Neural crest cell (in vitro differentiated cells): ENCODE measurements at places on chromosomes 3 and 15. TPM values are rescaled to one million over a fixed set of nuclear protein-coding genes. Genes with fewer than 3 reads are reported as not detected.

GRCh38 chr3:186219211-186219638 lies 110.3 kb upstream of the ETV5 start:
- no peak for DNase-seq

GRCh38 chr3:196624907-196625306 lies 14.6 kb upstream of the NRROS start:
- no peak for DNase-seq

- no peak for DNase-seq
Observed at GRCh38 chr15:60004846-60005351, 788 bp downstream of the FOXB1 start.

DNA sequence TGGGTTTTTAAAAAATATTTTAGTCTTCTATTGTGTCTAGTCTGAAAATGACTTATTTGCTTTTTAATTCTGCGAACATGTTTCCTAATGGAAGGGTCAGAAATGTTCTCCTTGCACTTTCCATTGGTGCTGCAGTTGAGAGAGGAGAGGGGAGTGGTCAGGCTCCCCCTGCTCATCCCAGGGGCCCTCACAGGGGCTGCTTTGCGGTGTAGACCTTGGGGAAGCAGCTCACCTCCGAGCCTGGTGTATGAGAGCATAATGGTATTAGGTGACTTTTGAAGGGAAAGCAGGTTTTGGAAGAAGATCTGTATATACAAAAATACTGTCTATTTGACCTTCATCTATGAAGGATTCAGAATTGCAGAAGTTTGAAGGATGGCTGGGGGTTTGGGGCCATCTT lies 28.3 kb downstream of the APBA2 start:
- DNase-seq: no peak

DNA sequence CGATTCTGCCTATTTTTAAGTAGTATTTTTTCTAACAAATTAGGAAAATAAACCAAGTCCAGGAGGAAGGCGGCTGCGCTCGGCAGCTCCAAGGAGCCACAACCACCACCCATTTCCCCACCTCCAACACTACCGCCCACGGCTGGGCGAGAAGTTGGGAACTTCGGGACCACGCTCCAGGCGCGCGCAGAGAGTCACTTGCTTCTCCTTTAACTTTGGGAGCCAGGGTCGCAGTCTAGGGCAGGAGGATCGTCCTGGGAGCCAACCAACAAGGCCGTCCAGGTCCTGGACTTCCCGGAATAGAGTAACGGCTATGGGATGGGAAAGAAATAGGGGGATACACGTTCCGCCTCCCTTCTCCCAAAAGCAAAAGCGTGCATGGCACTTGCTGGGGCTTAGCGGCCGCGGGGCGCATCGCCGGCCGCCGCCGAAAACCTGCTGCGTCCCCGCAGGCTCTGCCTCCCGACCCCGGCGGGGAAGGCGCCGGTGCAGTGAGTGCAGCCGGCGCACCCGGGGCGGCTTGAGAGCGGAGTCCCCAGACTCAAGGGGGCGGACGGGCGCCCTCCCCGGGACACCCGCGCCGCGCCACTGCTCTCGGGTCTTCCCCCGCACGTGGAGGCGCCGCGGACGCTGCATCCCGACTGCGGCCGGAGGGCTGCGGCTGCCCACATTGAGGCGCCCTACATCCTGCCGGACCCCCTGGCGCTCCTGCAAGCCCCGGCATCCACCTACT lies 699 bp downstream of the MEGF11 start:
- peak; percentile 23 for DNase-seq

- DNase-seq: no peak
Observed at GRCh38 chr3:152051501-152052404, 178.3 kb downstream of the SUCNR1 start.

DNA sequence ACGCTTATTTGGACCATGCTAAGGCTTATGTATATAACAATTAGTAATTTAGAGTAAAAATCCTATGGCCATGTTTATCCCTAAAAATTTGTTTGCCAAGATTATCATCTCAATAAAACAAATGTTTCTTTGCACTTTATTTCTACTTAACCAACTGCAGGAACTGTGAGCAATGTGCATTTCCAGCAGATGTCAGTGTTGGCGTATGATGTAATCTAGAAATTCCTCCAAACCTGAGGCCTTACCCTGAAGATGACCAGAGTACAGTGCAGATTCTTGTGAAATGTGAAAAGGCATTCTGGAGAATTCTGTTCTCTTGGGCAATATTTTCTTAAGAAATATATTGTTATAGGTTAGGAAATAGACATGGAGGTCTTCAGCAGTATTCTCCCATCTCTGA lies 205.9 kb downstream of the MBNL1 start:
- no peak for DNase-seq

The CKMT1A gene
- 4.9 and 5.3 TPM in 2 replicates for total RNA-seq

The LHFPL4 gene
- total RNA-seq: 0.84 and 1.4 TPM in 2 replicates
